Left renal cortex interstitium (tissue), 4 donors: ENCODE measurements at places on chromosomes 13 and 19.
A peak's percentile ranks its signal among the peaks of the same experiment; 100 is the strongest.

- no peak for DNase-seq
Measured at GRCh38 chr19:8430650-8431049, 14.1 kb upstream of the HNRNPM start.

- DNase-seq: no peak
Measured at GRCh38 chr19:55456347-55456746, 5.1 kb downstream of the ISOC2 start.

- DNase-seq: no peak
Measured at GRCh38 chr13:29805994-29806979, 44.1 kb downstream of the UBL3 start.

GRCh38 chr13:108897955-108898354 lies 268.5 kb downstream of the MYO16 start:
- no peak for DNase-seq

DNA sequence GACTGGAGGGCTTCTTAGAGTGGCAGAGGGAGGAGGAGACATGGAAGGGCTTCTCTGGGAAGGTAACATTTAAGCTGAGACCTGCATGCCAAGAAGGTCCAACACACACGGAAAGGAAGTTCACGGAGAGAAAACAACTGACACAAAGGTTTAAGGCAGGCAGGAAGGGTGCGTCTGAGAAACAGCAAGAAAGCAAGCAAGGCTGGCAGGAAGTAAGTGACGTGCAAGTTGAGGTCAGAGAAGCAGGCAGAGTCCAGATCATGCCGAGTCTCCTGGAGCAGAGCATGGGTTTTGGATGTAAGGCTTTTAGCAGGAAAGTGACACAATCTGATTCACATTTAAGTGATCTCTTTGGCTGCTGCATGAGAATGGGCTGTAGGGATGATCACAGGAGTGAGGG lies 60.5 kb downstream of the ATP7B start:
- DNase-seq: no peak

- DNase-seq: no peak
Measured at GRCh38 chr13:114230575-114230974, 4.1 kb upstream of the CDC16 start.

DNA sequence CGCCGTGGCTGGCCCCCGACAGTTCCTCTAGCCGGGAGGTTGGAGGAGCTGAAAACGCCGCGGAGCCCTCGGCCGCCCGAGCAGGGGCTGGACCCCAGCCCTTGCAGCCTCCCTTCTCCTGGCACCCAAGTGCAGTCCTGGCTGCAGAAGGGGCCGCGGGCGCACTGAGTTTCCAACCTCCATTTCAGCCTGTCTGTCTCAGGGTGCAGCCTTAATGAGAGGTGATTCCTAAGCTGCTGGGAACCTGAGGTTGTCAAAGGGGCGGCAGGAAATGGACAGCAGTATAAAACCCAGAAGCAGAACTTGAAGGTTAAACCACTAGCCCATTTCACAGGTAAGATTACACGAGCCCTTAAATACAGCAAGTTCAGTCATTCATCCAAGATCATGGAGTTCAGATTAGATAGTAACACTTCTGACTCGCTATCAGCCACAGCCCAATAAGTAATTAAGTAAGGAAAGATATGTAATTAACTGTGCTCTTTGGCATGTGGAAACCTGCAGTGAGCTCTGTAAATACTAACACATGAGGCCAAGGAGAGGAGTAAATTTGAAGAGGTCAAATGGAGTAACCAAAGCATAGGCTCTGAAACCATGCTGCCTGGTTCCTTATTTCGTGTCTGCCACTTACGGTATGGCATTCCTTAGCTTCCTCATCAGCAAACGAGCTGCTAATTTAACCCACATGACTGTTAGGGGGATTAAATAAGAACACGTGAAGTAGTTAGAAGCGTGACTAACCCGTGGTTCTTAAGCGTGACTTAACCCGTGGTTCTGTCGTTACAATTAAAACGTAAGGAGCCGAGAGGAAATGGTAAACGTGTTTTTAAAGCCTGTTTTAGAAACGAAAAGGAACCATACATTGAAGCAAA lies 686 bp downstream of the SETDB2 start:
- DNase-seq: peak; percentile 64

GRCh38 chr19:49690656-49691242 lies at the start of gene CPT1C:
TSS of gene CPT1C (plus strand) at chr19:49691116. CDS start at chr19:49692253, 1,137 bp downstream.
- DNase-seq: no peak

DNA sequence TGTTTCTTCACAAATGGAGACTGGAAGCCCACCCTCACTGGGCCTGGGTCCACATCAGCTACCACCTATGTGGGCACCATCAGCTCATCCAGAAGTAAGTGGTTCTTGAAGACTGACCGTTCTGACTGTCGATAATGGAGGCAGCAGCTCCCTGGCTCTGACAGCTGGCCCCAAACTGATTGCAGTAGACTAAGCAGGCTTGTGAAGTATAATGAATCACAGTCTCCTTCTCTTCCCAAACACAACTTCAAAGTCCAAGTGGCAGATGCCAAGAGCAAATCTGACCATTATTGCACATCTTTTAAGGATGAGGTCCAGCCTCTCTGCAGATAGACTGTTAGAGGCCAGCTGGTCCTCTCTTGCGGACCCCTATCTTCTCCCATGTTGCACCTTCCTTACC lies 574.4 kb upstream of the KLF12 start:
- no peak for DNase-seq

DNA sequence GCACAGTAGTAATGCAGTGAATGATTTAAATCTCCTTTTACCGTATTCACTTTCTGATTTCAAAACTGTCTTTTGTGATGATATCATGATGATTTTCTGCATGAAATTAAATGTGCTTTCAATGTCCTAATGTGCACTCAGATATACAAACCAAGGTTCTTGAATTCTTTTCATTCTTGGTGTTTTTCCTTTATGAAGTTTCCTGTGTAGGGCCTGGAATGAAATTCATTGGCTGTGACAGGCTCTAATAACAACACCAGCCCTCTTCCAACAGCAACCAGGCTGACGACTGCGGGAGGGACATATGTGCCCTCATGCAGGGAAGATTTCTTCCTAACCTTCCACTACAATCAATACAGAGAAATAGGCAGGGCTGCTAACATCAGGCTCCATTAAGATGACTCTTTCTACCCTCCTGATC lies 1052.0 kb downstream of the DIAPH3 start:
- no peak for DNase-seq

GRCh38 chr19:45539459-45539858 lies 32.2 kb downstream of the VASP start:
- no peak for DNase-seq
